ENCODE measurements at places on chromosomes 16 and 17.
A peak's percentile ranks its signal among the peaks of the same experiment; 100 is the strongest.

- DNase-seq, result no peak
These were observed 684 bp upstream of the NUDT16L1 start for GRCh38 chr16:4692460-4693295.

- DNase-seq, result no peak
These were observed 41.1 kb downstream of the MYO18A start for GRCh38 chr17:29138971-29139691.

GRCh38 chr16:80466024-80466987 lies 74.5 kb upstream of the DYNLRB2 start:
- DNase-seq, result peak; percentile 51

- no peak for DNase-seq
These were observed 8.6 kb upstream of the PECAM1 start for GRCh38 chr17:64399071-64399766.

DNA sequence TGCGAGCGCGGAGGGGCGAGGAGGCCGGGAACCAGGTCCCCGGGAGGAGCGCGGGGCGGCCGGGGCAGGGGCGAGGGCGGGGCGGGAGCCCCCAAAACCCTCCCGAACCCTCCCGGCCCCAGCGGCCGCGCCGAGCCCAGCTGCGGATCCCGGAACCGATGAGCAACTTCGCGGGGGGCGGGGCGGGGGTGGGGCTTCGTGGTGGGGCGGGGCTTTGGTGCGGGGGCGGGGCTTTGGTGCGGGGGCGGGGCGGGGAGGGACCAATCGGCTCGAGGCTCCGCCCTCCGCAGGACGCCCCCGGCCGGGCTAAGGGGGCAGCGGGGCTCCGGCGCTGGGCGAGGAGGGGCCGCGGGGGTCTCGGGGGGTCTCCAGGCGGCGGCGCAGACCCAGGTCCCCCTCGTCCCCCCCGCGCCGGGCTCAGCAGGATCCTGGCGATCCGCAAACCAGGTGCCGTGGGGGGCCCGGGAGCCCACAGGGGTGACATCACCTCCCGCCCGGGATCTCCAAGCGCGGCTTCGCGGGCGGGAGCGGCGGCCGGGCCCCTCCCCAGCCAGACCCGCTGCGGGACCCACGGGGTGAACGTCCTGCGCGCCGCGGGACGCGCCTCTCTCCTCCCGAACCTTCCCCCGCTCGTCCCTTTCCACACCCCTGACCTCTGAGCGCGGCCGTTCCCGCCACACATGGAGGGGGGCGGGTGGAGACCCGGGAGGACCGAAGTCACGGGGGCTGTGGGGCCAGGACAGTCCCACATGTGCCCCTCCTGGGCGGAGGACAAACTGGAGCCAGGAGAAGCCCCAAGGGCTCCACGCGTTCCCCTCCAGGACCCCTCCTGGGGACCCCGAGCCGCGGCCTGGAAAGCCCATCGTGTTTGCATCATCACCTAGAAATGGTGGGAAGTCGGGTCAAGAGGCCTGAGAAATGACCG lies at the start of gene ABR:
ABR (minus strand) TSS at position 164 of the 925 bp plus-strand sequence. CDS start 254 bp downstream, outside the sequence.
- DNase-seq, result peak; percentile 62

GRCh38 chr16:50618238-50618918 lies 62.7 kb downstream of the SNX20 start:
- DNase-seq, result no peak

DNA sequence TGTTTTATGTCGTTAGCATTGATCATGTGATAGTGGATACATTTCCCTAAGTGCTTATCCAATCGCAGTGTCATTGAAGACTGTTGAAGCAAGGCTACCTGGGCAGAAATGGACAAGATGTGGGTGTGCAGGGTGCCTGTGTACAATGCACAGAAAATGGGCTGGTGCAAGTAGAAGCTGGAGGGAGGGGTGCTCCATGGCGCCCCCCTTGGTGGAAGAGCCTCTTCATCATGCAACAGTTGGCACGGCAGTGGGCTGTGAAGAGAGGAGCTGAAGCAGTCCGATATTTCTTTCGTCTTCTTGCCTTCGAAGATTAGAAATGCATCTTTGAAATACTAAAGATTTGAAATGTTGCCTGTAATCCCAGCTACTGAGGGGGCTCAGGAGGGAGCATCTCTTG lies 100.5 kb downstream of the PLCG2 start:
- no peak for DNase-seq

DNA sequence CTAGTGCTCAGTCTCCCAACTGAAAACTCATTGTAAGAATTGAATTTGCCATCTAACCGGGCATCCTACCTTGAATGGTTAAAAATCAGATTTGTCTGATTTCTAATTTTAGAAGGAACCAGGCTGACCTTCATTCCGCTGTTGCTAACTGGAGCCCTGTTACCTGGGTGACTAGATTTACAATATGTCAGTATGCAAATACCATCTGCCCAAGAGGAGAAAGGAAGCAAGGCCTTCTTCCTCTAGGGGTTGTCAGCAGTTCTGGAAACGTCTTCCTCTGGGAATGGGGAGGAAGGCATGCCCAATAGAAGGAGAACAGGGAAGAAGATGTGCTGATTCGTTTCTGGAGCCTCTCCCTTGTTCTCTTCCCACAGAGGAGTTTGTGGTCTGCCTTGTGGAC lies 137.9 kb downstream of the PITPNC1 start:
- no peak for DNase-seq

- DNase-seq, result peak; percentile 20
These were observed 7.3 kb upstream of the TRPV2 start for GRCh38 chr17:16407911-16408588.

- DNase-seq, result no peak
These were observed 457.7 kb upstream of the MAF start for GRCh38 chr16:80058214-80058613.

- no peak for DNase-seq
These were observed 10.9 kb upstream of the DHRS7C start for GRCh38 chr17:9802294-9802693.

DNA sequence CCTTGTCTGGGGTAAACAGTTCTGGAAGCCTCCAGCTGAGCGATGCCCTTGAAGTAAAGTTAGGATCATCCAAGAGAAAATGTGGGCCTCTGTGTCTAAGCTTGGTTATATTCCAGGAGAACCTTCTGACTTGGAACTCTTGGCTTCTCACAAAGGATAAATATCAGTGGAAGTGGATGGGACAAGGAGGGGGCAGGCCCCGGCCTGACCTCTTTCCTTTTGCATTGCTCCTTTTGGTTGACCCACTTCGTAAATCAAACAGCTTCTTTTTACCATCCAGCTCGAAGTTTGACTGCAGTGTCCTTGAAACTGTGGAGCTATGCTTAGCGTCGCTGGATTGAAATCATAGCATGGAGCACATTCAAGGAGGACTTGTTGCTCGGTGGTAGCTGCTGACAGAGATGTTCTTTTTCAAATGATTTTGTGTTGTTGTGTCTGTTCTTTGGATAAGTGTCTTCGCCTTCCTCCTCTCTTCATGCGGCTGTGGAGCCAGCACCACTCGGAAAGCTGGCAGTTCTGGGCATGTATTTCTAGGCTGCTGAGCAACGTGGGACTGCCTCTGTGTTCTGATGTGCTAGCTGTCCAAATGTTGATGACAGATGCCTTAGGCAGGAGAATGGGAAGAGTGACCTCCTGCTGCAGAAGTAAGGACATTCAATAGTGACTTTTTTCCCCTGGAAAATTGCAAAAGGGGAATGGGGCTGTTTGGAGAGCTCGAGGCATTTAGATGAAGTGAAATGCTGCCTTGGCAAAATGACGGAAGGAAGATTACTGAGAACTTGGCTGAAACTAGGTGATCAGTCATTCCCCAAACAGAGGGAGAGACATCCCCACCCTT lies 4.5 kb downstream of the MINK1 start:
- DNase-seq, result no peak

DNA sequence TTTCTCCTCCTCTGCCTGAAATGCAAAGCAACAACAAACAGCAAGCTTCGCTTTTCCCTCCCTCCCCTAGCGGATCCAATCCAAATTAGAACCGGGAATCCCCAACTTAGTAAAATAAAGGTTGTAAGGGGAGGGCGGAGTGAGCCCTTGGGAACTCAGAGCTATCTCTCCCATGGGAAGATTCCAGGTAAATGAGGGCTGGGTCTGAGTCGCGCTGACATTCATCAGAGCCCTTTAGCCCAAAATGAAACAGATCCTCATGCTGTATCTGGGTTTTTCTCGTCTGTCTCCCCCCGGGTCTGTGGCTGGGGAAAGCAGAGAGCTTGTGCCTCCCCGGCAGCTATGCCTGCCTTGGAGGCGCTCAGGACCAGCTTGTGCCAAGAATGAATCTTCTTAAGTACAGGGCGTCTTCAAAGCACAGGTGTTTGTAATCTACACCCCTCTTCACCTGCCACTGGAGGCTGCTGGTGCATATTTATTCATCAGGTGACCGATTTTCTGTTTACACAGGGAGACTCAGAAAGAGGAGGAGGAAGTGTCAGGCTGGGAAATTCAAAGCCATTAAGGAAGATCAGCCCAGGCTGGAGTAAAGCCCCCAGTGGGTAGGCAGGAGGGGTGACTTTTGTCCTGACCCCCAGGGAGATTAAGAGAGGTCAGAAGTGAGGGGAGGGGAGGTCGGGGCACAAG lies 55.0 kb upstream of the GSE1 start:
- no peak for DNase-seq

DNA sequence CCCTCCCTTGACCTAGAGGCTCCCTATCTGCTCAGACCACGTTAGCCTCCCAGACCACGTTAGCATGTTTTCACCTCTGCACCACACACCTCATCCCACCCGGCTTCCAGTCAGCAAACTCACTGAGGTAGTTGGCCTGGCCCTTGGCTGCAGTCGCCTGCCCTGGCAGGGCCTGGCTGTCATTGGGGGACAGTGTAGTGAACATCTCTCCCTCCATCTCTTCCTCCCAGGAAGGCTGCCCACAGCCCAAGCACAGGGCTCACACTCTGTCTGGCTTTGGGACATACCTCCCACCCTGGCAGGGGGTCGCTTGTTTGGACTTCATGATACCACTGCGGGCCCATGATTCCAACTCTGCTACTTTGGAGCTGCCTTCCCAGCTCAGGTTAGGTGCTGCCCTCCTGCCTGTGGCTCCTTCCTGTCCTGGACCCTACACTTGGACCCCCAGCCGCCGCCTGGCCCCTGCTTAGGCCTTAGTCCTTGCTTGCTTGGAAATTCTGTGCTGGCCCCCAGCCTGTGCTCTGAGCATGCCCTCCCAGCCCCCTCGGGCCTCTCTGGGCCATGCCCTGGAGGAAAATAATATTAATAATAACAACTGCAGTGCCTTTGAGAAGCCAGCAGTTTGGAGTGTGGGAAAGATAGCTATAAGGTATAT lies 167.7 kb downstream of the COPRS start:
- no peak for DNase-seq

GRCh38 chr17:8447799-8448198 lies 12.1 kb downstream of the NDEL1 start:
- DNase-seq, result no peak

DNA sequence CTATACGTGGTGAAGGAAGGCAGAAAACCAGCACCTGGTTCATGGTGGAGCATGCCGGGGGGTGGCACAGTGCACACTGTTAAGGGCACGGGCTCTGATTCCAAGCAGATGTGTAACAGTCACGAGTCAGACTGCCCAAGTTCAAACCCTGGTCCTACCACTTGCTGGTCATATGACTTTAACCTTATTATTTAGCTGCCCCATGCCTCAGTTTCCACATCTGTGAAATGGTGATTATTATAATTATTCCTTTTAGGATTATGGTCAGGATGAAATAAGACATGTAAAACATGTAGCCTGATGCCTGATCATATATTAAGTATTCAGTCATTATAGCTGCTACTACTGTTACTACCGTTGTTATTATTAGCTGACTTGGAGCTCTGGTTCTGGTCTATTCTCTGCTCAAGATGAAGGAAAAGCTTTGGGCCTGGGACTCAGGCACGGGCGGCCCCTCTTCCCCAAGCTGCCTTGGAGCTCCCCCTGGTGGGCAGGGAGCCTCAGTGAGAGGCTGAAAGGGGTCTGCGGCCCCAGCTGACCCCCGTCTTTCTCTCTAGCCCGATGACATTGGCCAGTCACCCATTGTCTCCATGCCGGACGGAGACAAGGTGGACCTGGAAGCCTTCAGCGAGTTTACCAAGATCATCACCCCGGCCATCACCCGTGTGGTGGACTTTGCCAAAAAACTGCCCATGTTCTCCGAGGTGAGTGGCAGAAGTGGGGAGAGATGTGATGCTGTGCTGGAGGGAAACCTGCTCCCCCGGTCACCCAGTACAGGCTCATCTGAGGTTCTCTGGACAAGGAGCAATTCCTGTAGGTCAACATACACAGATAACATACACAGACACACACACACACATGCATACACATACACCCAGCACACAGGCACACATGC lies 14.0 kb downstream of the NR1D1 start:
- peak; percentile 63 for DNase-seq

DNA sequence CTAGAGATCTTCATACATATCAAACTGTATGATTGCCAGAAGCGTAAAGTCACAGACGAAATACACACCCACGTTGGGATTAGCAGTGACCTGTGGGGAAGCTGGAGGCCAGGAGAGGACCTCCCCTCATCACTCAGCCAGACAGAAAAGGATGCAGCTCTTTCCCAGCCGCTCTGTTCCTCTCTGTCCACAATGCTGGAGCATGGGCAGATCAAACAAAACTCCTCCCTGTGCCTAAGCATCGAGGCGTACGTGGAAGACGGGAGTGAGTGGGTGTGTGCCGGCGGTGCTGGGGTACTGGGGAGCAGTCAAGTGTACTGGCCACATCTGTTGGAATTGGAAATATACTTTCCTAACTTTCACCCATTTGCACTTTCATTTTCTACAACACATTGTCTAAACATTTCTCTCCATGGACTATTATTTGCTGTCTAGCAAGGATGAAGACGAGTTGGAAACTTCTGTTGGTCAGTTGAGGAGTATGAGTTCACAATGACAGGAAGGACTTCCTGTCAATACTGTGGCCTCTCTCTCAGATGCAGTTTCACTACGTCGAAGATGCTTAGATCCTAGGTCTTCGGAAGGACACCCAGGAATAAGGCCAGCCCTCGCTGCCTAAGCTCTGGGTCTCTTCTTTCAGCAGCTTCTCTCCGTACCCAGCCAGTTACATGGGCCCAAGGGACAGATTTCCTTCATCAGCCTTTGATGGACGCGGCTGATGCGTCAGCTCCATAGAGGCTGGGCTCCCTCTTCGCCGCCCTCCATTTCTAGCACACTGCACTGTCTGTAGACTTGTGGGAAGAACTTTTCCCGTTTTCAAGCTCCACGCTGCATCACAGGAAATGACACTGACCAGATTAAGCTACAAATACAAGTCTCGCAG lies 30.6 kb upstream of the ENDOV start:
- DNase-seq, result no peak

DNA sequence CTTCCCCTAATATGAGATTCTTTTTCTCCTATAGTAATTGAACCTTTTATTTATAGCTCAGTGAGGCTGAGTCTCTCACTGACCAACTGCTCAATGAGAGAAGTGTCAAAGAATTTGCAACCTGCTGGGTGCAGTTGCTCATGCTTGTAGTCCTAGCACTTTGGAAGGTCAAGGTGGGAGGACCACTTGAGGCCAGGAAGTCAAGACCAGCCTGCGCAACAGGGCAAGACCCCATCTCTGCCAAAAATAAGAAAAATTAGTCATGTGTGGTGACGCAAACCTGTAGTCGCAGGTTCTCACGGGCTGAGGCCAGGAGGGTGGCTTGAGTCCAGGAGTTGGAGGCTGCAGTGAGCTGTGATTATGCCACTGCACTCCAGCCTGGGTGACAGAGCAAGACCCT lies 30.9 kb upstream of the CRYBA1 start:
- DNase-seq, result no peak

All from CD4-positive, alpha-beta T cell treated with Interleukin-1 beta for 1 hour (primary cell).